ENCODE measurements at places on chromosomes 6 and 20. TPM values are rescaled to one million over a fixed set of nuclear protein-coding genes. Genes with fewer than 3 reads are reported as not detected.

- DNase-seq: no peak
Measured at GRCh38 chr6:17729223-17730077, 22.7 kb upstream of the NUP153 start.

Gene RUNX2
- total RNA-seq: 3.1 TPM

DNA sequence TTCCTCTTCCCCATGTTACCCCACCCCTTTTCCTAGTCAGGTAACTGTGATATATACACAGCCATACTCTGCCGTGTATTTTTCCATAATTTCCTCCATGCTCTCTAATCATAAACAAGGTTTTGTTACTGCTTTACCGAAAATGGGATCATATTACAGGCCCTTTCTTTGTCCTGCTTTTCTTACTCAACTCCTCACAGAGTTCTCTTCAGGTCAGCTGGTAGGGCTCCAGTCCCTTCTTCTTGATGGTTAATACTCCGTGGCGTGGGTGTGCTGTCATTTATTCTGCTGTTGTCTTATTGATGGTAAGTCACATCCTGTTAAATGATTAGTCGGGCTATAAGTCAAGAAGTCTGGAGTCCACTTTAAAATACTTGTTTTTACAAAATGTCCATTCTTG, 24.9 kb upstream of the PI16 start:
- DNase-seq: no peak

GRCh38 chr20:45014671-45015415, 48.5 kb downstream of the STK4 start:
- DNase-seq: no peak

DNA sequence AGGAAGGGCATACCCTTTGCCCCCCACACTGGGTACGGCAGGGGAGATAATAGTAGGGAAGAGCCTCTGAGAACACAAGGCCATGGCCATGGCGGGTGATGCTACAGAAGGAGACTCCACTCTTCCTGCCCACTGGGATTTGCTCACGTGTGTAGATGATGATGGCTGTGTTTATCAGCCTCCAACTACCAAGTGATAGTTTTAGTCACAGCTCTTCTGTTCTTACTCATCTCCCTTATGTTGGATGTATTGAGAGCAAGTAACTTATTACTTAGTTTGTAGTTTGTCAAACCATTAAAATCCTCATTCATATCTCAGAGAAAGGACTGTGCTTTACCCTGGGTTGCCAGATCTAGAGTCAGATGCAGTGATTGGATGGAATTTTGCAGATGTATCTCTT, 66.0 kb downstream of the CDH26 start:
- DNase-seq: no peak

DNA sequence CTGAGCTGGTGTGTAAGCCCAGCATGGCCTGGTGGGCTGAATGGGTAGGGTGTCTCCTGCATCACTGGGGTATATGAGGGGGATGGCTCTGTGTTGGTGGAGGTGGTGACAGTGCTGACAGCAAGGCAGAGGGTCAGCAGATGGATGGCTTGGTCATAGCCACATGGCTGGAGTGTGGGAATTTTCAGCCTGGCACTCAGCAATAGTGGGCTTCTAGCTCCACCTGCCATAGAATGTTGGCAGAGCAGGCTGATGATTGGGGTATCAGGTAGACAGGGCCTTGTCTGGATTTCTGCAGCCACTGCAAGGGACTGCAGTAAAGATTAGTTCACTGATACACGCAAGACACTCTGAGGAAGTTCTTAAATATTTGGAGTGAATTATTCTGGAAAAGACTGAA, 137.5 kb upstream of the BACH2 start:
- no peak for DNase-seq

DNA sequence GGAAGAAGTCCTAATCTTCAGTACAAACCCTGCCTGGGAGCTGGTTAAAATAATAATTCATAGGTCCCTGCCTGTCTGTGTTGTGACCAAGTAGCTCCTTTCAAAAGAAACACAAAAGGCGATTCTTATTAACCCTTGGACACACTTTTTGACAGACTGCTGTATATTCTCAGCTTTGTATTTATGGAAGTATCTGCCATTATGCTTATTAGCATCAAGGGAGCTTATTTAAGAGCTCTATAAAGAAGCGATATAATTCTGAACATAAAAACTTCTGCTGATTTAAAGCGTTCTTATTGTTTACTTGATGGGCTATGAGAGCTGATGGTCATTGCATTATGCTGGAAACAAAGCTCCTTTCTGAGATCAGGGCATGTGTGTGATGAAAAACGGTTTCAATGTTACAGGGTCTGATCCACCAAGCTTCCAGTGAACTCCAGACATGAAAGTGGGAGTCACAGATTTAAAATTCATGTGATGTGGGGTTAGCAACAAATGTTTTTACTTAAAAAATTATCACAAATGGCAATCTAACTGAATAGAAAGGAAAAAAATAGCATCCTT, 181.8 kb upstream of the PDE10A start:
- no peak for DNase-seq

GRCh38 chr20:55200317-55200716, 724.9 kb downstream of the DOK5 start:
- DNase-seq: no peak

DNA sequence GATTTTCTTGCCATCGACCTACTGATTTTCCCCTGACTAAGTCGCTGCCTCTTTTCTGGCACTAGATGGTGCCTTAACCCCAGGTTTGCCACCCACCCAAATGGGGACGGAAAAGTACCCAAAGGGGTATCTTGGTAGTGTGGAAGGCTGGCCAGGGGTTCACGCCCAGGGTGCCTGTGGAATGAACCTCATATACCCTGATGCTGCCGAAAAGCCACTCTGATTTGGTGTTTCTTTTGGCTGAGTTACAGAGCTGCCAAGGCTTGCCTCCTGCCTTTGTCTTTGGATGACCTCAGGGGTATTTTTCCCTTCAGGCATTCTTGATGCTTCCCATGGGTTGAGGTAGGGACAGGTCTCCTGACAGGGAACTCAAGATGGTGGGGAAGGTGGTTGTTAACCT, 78.1 kb downstream of the MAP3K7 start:
- no peak for DNase-seq

Gene SLC22A1
- not detected for total RNA-seq

Gene RAD21L1
- not detected for total RNA-seq
